ENCODE measurements at places on chromosomes 4 and X.

GRCh38 chr4:30396772-30397475, 323.2 kb upstream of the PCDH7 start:
- DNase-seq = no peak

GRCh38 chrX:106999002-106999975, 723 bp downstream of the MORC4 start:
- DNase-seq = no peak

DNA sequence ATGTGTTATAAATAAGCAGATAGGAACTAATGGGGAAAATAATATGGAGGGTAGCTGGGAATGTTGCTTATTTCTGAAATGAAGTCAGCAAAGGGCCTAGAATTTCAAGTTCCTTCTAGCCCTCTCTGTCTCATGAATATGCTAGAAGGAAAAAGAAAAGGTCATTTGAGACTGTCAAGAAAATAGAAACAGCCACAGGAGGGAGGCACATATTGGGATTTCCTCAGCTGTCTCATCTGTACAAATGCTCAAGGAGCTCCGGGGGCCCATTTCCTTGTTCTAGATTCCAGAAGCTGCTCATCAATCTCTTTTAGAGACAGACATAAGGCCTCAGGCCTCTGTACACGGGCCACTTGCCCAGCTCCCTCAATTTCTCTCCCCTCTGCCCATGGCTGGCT, 127.6 kb upstream of the ETNPPL start:
- no peak for DNase-seq

DNA sequence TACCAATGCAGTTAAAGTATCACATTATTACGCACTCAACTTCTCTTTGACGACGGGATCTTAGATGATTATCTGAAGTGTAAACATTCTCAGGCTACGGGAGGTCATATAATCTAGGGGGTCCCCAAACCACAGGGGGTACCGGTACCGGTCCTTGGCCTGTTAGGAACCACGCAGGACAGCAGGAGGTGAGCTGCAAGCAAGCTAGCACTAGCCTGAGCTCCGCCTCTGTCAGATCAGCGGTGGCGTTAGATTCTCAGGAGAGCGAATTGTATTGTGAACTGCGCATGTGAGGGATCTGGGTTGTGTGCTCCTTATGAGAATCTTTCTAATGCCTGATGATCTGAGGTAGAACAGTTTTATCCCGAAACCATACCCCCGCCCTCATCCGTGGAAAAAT, 20.6 kb upstream of the PRR27 start:
- no peak for DNase-seq

GRCh38 chrX:133401536-133401935, 13.8 kb downstream of the GPC4 start:
- no peak for DNase-seq

- DNase-seq = no peak
These were observed 205.4 kb downstream of the RPA4 start for GRCh38 chrX:97089116-97089515.

DNA sequence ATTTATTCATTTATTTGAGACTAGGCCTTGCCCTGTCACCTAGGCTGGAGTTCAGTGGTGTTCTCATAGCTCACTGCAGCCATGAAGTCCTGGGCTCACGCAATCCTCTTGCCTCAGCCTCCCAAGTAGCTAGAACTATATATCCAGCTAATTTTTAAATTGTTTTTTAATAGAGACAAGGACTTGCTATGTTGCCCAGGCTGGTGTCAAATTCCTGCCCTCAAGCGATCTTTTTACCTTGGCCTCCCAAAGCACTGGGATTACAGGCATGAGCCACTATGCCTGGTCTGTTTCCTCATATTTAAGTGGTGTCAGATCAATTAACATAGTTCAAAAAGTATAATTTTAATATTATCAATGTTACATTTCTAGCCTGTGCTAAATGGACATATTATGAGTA, 68.5 kb downstream of the AFF1 start:
- no peak for DNase-seq

GRCh38 chr4:53793096-53793495, 201.8 kb upstream of the LNX1 start:
- DNase-seq = no peak

DNA sequence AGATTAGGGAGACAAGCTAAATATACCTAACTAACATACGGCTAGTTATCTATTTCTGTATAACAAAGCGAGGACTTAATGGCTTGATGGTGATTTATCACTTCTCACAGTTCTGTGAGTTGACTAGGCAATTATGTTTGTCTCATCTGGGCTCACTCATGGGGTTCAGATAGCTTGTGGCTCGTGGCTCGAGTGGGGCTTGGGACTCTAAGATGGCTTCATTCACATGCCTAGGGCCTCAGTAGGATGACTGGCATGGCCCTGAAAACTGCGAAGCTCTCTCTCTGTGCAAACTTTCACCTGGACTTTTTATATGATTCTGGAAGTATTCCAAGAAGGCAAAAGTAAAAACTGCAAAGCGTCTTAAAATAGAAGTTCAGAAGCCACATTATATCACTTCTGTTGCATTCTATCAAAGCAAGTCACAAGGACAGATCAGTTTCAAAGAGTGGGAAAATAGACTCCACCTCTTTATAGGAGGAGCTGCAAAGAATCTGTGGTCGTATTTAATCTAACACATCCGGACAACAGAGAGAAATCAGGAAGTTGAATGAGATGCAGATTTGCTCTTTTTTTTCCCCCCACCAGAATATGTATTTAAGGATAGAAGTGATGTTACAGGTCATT, 491.2 kb downstream of the INPP4B start:
- no peak for DNase-seq

DNA sequence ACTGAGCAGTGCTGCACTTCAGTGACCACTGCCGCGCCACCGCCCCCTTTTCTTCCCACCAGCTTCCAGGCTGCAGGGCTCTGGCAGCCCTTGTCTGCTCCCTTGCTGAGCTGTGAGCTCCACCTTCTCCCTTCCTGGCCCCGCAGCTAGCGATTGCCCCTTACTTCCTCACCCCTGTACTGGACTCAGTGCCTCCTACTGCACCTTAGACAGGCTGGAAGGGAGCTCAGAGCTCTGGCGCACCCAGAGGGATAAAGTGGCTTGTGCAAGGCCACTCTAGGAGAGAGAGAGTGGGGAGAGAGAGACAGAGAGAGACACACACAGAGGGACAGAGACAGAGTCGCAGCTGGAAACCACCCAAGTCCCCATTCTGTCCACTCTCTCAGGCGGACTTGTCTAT, 6.0 kb downstream of the RASL11B start:
- no peak for DNase-seq

- peak; percentile 3 for DNase-seq
These were observed 109.3 kb upstream of the KLHL13 start for GRCh38 chrX:118225711-118226428.

Measured in HS-27A (cell line).